GM23248 (cell line): ENCODE measurements at places on chromosomes 5 and 9.

DNA sequence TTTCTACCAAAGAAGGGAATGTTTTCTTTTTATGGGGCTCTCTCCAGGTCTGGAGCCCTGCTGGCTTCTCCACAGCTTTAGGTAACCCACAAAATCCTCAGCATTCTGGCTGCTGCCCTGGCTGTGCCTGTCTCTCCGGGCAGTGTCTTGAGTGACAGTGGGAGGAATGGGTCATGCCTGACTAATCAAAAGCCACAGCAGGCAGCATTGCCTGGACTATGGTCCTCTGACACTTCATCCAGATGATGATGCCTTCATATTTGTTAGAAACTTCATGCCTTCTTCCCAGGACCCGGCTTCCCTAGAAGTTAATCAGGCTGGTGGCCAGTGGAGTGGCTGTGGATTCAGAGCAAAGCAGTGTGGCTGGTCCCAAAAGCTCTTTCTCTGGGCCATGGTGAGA is 32.2 kb upstream of the TGFBI start:
- peak; percentile 90 for DNase-seq

DNA sequence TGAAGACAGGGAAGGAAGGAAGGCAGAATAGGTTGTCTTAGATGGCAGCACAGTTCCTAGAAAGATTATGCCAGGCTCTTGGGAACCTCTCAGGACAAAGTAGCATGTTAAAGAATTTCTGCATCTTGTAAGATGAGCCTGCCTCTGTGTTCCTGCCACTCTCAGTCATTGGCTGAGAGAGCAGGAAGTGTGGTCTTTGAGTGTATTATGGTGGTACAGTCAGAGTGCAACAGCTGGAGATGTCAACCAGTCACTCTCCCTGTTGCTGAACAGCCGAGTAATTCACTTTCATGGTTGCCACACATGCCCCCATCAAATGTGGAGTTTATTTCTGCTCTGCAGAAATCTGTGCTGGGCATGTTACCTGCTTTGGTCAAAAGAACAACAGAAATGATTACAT is 659.6 kb upstream of the RIOK2 start:
- DNase-seq: no peak

DNA sequence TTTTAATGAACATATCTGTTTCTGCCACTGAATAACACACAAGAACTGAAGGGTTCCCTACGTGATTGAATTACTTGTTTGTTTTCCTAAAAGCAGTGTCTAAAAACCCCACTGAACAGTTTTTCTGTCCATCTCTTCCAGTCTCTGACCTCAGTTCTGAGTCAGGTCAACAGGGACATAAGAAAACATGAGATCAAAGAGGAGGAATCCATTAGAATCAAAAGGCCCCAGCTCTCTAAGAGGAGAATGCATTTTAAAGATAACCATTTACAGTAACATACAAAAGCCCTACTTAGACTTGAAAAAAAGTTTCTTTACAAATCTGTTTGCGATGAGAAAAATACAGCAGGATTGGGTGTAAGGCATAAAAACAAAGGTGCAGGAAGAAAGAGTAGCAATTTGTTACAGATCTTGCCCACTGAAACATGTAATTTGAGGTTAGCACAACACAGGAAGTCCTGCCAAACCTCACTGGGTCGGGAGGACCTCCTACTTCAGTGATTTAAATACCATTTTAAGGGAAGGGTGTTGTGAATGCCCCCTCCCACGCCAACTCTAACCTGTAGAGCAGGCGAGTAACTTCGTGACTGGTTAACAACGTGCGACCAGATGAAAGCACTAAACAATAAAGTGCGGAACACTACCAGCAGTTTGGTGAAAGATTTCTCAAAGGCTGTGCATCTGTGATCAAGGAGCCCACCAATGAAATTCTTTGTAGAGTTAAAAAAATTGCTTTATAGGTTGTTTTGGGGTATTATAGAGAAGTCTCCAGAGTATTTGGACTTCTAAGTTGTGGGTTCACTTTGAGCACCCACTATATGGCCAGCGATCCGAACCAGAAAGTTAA is 1.3 kb downstream of the QSOX2 start:
- DNase-seq: no peak

- DNase-seq: no peak
These were observed 49.6 kb upstream of the KIF2A start for GRCh38 chr5:62256161-62257019.

DNA sequence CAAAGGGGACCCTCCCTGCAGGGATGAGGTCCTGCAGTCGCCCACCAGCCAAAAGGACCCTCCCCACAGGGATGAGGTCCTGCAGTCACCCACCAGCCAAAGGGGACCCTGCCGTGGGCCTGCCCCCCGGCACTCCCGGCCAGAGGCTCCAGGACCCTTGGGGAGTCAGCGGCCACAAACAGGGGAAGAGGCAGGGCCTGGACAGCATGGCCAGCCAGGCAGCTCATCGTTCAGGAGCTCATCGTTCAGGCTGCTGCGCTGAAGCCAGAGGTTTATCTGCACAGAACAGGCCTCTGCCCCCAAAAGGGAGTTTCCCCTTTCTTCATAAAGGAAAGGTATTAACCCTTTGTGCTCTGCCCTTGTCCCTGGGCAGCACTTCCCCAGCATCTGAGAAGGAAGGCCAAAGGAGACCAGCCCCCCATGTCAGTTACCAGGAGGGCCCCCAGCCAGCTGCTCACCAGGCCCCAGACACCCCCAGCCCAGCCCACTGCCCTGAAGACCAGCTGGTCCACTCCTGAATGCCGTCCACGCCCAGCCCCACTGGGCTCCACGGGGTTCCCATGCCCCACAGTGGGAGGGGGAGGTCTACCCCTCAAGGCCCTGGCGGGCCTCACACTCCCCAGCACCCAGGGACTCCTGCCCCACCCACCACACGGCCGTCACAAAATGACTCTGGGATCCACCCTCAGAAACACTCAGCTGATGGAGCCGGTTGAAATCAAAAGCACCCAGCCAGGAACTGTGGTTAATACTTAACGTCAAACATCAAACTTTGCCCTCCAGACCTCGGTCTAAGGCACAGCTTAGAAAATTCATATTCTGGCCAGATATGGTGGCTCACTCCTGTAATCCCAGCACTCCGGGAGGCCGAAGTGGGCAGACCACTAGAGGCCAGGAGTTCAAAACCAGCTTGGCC is 6.3 kb downstream of the SLC12A7 start:
- no peak for DNase-seq

GRCh38 chr9:87711857-87712800 is 13.8 kb upstream of the CTSL start:
- DNase-seq: peak; percentile 97

GRCh38 chr9:28212979-28213378 is 639.7 kb upstream of the C9orf72 start:
- peak; percentile 74 for DNase-seq

- no peak for DNase-seq
These were observed 310.2 kb downstream of the PDE4D start for GRCh38 chr5:59583151-59583809.

DNA sequence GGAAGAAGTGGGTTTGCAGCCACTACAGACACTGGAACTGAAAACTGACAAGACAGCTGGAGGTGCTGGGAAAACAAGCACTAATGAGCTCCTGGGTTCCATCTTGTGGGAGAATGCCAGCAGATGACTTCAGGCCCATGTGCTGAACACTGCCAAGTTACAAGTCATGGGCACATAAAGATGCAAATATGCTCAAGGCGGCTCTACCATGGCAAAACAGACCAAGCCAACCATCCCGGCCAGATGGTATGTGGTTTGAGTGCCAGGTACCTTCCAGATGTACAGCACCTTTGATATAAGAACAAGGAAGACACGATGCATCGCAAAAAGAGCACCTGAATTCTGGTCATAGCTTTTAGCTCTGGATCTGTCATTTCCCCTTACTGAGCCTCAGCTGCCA is 19.9 kb downstream of the TNFSF8 start:
- DNase-seq: peak; percentile 56

- peak; percentile 49 for DNase-seq
These were observed 143.3 kb upstream of the LMX1B start for GRCh38 chr9:126470241-126470993.

DNA sequence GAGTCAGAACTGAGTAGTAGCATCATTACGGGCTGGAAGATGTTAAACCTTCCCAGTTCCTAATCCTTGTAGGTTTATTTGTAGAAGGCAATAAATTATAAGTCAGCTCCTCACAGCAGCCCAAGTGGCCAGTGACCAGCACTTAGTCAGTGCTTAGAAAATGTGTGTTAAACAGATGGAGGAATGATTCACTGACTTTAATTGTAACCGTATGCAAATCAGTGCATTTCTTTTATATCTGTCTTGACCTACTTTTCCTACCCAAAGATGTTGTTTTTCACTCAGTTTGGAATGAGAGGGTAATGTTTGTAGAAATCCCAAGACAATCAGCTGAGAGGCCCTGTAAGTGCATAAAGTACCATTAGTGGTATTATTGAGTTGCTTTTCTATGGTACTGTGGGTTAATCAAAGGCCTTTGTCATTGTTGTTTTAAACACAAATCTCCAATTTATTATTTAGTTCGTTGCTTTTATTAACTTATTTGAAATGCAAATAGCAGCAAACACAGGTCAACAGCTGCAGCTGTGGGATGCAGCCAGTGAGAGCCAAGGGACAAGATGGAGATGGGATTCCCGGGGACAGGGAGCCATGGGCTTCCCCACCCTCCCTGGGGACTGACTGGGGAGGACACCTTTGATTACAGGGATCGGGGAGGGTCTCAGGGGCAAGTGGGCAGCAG is 49.8 kb downstream of the MAP1B start:
- peak; percentile 94 for DNase-seq

GRCh38 chr9:105116052-105116868 is 128.2 kb upstream of the SLC44A1 start:
- no peak for DNase-seq

DNA sequence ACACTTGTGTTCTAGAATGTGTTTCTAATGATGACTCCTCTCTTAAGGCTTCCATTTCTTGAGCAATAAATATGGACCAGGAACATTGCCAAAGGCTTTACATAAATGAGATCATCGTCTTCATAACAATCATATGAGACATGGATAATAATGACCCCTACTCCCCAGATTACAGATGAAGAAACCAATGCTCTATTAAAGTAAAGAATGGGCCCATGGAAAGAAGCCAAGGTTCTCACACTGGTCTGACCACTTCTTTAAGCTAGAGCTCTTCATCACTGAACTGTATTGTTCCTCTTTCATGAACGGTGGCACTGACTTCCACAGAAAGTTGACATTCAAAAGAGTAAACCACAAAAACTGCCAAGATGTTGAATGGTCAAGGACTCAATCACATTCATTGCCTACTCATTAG is 65.3 kb downstream of the MARCHF3 start:
- peak; percentile 89 for DNase-seq

DNA sequence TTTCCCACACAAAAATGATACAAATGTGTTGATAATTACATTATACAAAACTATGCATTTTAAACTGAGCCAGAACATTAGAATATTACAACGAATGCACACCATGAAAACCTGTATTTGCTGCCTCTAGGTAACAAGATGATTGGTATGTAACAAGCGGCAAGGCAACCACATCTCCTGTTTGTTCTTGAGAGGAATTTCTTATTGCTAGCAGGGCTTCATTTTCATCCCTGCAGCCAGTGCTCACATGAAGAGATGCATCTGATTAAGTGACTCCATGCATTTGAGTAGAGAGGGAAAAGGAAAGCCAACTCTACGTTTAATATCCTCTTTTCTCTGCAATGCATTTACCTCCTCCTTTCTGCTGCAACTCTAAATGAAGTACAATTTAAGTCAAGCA is 36.6 kb downstream of the FRMD3 start:
- no peak for DNase-seq

- no peak for DNase-seq
These were observed 624.1 kb downstream of the NR2F1-AS1 start for GRCh38 chr5:92956886-92957285.

GRCh38 chr5:134462761-134463160 is 51.1 kb upstream of the CDKN2AIPNL start:
- DNase-seq: no peak

- no peak for DNase-seq
These were observed 27.6 kb downstream of the WHRN start for GRCh38 chr9:114477642-114478041.

DNA sequence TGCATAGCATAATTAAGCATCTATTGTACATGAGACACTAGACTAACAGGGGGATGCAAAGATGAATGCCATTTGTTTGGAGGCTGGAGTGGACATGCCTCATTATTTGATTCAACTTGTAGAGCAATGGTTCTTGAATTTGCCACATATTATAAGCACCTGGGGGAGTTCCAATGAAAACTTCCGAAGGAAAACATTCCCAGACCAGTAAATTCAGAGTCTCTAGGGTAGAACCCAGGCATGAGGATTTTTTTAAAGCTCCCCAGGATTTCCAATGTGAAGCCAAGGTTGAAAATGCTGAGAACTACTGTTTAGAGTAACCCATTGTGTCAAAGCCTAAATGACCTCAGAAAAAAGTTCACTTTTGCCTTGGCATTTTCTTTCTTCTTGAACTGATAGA is 93.9 kb upstream of the ITGA1 start:
- no peak for DNase-seq

DNA sequence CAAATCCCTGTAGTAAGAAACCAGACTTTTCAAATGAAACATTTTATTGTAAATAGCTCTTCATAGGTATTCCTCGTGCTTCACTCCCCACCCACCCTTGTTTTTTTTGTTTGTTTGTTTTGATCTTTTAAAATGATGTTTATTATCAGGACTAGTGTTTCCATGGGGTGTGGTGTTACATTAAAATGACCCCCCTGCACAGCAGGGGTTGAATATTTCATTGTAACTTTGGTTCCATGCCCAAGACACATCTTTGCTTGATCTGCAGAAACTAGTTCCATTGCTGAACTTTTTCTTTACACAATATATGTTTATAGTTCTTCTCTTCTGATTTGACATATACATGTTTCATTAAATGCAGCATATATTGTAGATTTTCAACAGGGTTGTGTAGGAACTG is 81.3 kb upstream of the DPYSL3 start:
- DNase-seq: no peak

GRCh38 chr5:112485934-112486355 is 66.9 kb upstream of the EPB41L4A start:
- no peak for DNase-seq
